ENCODE measurements at places on chromosomes 12 and 14.

DNA sequence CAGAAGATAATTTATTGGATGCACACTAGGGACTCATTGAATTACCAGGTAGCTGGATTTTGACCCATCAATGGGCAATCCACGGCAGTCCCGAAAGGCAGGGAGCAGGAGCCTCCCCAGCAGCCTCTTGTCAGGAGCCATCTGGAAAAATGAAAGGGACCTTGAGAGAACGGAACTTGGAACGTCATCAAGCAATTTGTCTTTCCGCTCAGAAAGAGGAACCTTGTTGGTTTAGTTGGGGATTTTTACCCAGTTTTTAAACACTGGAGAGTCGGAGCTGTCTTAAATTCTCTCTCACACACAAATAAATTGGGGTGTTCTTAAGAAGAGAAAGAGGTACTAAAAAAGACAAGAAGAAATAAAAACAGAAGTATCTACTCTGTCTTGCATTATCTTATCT, 1351.7 kb upstream of the TMEM132C start:
- DNase-seq = no peak

DNA sequence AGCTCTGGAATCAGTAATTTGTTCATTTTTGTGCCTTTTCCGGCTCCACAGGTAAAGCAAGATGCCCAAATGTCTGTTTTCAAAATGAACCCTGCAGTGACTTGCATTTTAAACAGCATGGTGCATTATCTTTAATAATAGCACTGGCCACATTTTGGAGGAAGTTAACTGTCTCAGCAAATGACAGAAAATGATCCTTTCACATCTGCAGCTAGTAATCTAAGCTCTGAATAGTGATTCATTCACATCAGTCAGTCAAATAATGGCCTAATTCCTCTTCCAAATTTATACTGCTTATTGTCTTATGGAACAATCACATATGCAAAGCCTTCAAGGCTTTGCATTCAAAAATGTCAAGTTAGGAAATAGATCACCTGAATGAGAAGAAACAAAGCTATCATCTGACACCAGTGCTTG, 75.6 kb downstream of the PPM1H start:
- no peak for DNase-seq

GRCh38 chr14:28671425-28671824, 95.2 kb upstream of the FOXG1 start:
- DNase-seq = no peak

- no peak for DNase-seq
Observed at GRCh38 chr12:118119449-118119879, 15.7 kb upstream of the VSIG10 start.

DNA sequence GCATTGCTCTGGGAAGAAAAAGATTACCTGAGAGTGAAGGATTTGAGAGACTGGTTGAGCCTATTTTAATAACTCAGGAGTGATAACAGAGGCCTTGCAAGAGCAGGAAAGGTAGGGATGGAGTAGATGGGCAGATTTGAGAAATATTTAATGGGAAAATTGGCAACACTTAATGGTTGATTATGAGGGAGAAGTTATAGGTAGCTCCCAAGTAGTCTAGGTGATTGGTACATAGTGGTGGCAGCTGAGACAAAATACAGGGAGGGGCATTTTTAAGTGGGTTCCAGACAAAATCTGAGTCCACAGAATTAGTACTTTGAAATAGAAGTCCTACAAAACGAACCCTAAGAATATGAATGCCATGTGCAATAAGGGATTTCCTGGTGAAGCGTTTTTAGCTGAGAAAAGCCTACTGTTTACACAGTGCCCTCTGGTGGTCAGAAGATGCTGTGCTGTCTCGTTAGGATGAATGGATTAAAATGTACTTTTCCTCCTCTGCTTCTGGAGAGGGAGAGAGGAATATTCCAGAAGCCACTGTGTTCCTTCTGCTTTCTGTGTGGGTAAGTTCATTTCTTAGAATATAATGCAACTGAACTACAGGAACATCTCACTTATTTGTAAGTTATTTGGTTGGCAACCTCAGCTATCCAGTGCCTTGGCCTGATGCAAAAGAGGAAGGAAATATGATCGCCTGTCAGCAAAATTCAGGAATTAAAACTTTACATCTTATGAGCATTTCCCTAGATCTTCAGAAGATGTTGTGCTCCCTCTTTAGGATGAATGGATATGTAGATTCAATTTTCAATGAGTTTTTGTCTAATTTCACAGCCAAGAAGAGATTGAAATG, 6.5 kb downstream of the ZBTB1 start:
- no peak for DNase-seq
